ENCODE measurements at places on chromosomes 3 and 15.
A peak's percentile ranks its signal among the peaks of the same experiment; 100 is the strongest.

DNA sequence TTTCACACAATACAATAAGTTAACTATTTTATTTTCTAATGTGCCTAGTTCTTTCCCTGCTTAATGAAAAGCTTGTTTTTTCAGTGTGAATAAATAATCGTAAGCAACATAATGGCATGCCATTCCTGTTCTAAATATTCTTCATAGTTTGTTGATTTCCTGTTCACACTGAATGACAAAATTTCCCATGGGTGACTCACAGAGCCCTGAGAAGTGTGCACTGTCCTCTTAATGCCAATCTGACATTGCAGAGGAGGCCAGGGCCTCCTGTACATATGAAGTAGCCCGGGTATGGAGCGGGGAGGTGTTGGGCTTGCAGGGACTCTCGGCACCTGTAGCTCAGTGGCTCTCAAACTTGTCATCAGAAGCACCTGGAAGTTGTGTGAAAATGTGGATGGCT is 24.3 kb downstream of the CCR3 start:
- DNase-seq, result no peak

DNA sequence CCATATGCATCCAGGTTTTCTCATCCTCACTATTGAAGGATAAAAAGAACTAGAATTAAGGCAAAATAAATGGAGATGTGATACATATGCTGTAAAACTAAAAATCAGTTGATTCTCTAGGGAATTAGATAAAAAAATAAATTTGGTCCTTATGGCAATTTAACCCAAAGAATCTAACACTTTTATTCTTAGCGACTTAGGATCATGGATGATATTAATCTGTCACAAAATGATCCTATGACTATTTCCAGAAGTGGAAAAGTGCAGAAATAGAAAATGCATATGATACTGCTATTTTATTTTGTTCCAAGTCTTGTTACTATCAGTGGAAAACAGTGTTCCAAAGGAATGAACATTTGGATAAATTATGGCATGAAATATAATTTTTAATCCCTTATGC is 746.3 kb downstream of the ROBO2 start:
- no peak for DNase-seq

- no peak for DNase-seq
Measured at GRCh38 chr3:42739401-42740158, 33.5 kb downstream of the CCDC13 start.

DNA sequence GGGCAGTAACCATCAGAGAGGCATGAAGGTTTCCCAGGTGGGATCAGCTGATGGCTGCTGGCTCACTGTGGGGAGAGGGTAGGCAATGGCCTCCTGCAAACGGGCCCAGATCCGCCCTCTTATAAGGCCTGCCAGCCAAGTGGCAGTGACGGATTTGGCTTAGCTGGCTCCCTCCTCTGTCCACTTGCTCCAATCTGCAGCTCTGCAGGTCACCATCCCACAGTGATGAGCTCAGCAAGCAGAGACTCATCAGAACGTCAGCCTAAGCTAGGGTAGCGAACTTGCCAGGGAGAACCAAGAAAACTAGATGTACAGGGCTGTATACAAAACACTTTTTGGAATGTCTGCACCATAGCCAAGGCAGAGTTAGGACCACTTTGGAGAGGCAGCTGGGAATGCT is 62.8 kb upstream of the DCLK3 start:
- no peak for DNase-seq

DNA sequence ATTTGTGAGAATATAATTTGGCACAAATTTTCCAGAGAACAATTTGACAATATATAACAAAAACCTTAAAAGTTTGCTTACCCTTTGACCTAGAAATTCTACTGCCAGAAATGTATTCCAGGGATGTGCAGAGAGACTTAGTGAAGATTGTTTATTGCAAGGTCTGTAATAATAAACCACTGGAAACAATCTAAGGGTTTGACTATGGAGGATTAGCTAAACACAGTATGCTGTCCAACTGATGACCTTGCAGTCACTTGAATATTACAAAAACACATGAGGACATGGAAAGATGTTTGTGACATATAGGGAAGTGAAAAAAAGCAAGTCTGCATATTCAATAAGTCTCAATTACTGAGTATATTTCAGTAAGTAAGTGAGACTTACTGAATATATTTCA is 48.1 kb upstream of the CDV3 start:
- DNase-seq, result no peak

DNA sequence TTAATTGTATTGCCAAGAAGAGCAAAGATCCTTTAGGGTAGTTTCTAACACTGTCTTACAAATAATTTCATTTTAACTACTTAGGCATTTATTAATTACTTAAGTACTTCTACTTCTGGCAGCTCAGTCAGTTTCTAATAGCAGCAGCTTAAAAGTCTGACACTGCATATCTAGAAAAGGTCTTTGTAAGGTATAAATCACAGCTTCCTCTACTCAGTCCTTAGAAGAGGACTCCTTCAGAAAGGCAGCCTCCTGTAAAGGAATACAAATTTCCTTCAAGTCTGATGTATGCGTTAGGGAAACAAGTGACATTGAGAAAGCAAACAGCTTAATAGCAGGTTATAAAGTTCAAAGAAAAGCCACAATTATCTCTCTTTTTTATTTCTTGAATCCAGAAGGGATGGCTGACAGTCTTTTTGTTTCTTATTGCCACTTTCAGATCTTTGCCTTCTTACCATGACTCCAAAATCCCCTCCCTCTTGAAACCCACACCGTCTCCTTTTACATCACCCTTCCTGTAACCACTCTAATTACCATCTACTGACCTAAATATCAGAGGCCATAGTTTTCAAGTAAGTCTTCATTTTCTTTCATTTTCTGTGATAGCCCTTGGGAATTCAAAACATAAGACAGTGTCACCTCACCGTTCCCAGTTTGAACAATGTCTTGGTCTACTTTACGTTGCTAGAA is 109.5 kb downstream of the CGGBP1 start:
- no peak for DNase-seq

- DNase-seq, result no peak
Measured at GRCh38 chr3:125261031-125261430, 48.5 kb upstream of the SLC12A8 start.

- DNase-seq, result no peak
Measured at GRCh38 chr15:46091860-46092450, 457.1 kb downstream of the SQOR start.

- no peak for DNase-seq
Measured at GRCh38 chr3:42510325-42510724, 7.9 kb downstream of the VIPR1 start.

GRCh38 chr3:60322298-60322856 is 928.9 kb downstream of the FHIT start:
- DNase-seq, result no peak

DNA sequence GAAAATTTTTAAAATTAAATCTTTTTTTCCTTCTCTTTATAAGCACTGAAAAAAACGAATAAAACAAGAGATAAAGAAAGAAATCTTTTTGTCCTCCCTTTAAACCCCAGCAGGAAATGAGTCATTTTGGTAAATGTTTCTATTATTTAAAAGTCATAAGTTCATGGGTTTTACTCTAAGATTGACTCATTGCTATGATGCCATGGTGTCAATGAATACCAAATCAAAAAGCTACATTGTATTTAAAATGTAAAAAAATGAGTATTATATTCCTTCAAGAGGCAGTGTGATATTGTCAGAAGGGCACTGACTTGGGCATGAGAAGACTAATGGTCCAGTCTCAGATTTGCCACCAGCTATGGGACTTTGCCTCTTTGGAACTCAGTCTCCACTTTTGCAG is 303.4 kb upstream of the DNAJC19 start:
- no peak for DNase-seq

- peak; percentile 55 for DNase-seq
Measured at GRCh38 chr3:73622091-73622805, 2.5 kb downstream of the PDZRN3 start.

GRCh38 chr3:177596248-177596815 is 399.1 kb upstream of the TBL1XR1 start:
- DNase-seq, result no peak

DNA sequence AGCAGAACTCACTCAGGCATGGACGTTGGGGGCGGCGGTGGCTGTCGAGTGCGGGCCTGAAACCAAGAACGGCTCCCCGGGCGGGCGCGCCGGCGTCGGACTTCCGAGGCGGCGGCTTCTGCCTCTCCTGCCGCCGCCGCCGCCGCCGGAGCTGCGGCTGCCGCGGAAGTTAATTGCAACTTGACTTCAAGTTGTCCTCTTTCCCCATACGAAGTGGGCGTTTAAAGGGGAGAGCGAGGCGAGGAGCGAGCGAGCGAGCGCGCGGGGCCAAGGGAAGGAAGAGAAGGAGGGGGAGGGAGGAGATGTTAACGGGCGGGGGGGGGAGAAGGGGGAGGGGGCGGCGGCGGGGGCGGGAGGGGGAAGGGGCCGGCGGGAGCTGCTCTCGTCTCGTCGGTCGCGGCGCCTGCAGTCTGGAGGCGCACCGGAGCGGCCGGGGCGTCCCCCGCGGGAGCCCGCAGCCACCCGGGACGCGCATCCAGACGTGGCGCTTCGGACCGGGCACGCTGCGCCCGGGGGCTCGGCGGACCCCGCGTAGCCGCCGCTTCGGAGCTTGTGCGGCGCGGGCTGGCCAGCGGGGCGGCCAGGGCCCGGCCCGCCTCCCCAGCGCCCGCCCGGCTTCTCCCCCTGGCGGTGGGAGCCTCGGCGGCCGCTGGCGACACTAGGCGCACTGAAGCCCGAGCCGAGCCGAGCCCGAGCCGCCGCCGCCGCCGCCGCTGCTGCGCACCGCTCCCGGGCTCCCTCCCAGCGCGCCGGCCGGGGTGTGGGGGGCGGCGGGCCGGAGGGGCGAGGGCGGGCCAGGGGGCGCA is 19.7 kb upstream of the SATB1 start:
- peak; percentile 88 for DNase-seq

DNA sequence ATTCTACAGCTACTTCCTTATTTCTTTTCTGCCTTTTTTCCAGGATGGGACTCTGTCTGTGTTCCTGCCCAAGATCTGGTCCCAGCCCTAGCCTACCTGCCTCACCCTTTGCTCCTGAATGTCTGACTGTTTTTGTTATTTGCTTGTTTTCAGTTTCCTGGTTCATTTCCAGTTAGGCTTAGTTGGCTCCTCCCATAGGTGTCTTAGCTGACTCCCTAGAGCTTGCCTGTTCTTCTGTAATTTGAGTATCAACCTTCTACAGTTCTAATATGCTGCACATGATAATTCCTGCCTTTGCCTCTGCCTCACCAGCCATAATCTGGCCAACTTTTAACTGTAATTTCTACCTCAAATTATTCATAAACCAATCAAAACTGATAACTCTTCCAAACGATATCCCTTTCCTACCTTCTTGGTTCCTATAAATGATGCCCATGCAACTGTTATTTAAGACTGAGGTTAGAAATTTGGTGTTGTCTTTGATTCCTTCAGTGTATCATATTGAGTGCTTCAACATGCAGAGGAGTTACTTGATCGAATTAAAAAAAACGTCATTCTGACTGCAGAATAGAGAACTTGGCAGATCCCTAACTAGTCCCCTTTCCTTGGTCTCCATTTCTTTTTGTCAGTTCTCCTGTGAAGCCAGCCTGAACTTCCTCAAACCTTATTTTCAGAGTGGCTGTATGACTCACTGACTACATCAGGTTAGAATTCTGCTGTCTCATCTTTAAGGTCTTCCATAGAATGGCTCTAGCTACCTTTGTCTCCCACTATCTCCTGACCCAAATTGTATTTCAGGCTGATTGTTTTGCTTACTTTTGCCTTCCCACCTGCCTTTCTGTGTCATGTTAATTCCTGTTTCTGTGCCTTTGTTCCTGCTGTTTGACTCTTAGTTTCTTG is 8.4 kb downstream of the GOLM2 start:
- DNase-seq, result no peak

DNA sequence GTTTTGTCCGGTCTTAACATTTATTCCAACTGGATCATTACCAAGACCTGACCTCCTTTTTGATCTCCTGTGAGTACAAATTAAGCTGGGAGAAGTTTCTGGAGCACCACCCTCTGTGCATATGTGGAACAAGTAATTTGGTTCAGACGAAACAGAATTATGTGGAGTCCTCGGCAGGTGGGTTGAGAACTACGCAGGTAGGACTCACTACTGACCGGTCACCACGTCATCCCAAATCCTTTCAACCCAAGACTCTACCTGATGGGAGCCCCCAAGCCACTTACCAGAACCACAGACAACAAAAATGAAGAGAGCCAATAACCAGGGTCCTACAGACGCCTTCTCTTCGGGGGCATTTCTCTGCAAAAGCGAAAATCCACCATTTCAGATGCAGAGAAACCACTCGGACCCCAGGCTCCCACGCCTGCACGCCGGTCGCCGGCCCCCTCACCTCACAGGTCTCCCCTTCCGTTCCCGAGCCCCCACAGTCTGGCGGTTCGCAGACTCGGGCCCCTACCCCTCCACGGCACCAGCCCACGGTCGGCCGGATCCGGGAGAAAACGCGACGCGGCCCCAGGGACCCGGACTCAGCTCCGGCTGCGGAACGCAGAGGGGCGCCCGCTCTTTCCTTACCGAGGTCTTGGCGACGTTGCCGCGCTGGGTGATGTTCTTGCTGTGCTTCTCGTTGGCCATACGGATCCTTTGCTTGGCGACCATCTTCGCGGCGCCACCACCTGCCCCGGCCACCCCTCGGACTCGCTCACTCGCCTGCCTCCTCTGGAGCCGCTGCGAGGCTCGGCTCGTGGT is 674 bp downstream of the SERP1 start:
- DNase-seq, result peak; percentile 67

DNA sequence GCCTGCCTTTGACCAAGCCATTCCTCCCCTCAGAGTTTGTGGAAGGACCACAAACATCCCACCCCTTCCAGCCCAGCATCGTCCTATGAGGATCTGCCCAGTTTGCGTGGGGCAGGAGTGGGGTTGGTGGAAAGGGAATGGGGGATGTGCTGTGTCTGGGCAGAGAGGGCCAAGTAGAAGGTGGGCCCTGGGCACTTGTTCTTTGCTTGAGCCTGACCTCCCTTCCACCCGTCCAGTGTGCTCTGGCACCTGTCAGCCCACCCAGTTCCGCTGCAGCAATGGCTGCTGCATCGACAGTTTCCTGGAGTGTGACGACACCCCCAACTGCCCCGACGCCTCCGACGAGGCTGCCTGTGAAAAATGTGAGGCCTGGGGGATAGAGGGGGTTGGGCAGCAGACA is 10.3 kb downstream of the SPINT1 start:
- DNase-seq, result no peak

DNA sequence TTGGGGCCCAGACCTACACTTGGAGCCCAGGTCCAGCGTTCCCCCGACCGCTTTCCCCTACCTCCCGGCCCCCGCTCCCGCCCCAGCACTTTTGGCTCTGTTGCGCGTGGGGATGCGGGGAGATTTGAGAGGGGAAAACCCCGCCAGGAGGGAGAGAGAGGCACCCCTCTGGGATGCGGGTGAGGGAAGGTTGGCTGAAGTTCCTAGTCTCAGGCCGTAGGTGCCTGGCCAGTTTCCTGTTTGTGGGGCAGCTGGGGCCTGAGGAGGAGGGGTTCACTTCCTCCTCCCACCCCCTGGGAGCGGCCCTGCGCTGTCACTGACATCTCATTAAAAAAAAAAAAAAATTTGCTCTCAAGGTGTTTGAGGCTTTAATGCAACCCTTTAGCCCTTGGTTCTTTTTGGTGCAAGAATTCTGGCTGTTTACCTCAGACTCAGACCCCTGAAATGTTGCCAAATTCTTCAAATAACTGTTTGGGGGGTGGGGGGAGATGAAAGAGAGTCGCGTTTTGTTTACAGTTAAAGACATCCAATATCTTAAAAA is 2.6 kb downstream of the FAM43A start:
- peak; percentile 62 for DNase-seq

Data from glutamatergic neuron (in vitro differentiated cells).